Muscle of leg (tissue), 16 donors: ENCODE measurements at places on chromosomes 3 and 15. TPM values are rescaled to one million over a fixed set of nuclear protein-coding genes. Genes with fewer than 3 reads are reported as not detected.

GRCh38 chr3:13197795-13198194, 124.6 kb upstream of the IQSEC1 start:
- DNase-seq: no peak

- peak; percentile 79 for DNase-seq
Observed at GRCh38 chr3:194761384-194761783, 75.7 kb downstream of the FAM43A start.

DNA sequence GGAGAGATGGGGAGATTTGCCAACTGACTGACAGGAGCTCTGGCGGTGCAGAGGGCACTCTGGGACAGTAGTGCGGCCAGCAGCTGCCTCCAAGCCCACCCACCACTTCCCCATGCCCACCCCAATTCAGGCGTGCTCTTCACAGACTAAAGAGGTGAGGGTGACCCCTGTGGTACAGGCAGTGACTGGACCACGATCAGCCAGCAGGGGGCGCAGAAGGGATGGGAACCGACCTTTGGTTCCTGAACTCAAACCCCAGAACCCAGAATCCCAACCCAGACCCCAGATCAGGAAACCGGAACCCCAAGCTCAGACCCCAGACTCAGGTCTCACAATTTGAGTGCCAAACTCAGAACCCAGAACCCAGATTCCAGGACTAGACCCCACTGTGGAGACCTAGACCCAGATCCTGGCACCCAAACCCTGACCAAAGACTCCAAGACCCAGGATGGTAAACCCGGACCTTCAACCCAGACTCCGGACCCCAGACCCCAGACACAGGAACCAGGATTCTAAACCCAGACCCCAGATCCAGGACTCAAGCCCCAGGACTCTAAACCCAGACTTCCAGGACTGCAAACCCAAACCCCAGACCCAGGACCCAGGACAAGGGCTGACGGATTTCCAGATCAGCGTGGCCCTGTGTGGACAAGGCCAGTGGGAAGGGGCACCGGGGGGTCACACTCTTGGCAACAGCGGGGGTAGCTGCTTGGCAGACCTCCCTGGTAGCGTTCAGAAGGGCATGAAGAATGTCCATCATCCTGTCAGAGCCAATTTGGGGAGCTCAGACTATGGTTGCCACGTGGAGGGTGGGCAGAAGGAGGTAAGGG, 3.7 kb upstream of the MYL3 start:
- DNase-seq: peak; percentile 68

- DNase-seq: no peak
Observed at GRCh38 chr3:55622116-55622515, 135.0 kb upstream of the WNT5A start.

The TMEM212 gene
- 0.09 TPM for total RNA-seq

The VEPH1 gene
- 1.2 TPM for total RNA-seq

DNA sequence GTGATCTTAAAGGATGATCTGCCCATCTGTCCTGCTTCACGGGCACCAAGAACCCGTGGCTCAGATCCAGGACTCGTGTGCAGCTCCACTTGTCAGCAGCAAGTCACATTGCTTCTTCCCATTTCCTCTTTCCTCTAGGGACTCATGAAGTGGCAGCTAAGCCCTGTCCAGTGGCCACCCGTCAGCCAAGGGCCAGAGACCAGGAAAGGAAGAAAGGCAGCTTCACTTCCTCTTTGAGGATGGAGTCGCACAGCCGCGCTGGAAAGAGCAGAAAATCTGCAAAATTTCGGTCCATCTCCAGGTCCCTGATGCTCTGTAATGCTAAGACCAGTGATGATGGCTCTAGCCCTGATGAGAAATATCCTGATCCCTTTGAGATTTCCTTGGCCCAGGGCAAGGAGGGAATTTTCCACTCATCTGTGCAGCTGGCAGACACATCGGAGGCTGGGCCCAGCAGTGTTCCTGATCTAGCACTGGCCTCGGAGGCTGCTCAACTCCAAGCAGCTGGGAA, 28.5 kb downstream of the IL16 start:
- peak; percentile 74 for DNase-seq
